ENCODE measurements at places on chromosomes 11 and 22. TPM values are rescaled to one million over a fixed set of nuclear protein-coding genes. Genes with fewer than 3 reads are reported as not detected.

- no peaks in the 10 kb centered on the region for H3K27me3 ChIP-seq
- no peak for DNase-seq
- H3K36me3 ChIP-seq, result no peaks in the 10 kb centered on the region
- H3K27ac ChIP-seq, result no peak overlapping the region
- H3K4me3 ChIP-seq, result no peak overlapping the region
- no peaks in the 10 kb centered on the region for H3K4me1 ChIP-seq
Measured at GRCh38 chr11:21704539-21704938, 488.3 kb upstream of the ANO5 start.

GRCh38 chr22:39940757-39941305 lies 19.4 kb upstream of the TMA7B start:
- no peaks in the 10 kb centered on the region for H3K36me3 ChIP-seq
- H3K4me3 ChIP-seq, result no peak overlapping the region
- no peak overlapping the region for H3K27ac ChIP-seq
- DNase-seq, result no peak
- peaks cover 73% of the 10 kb centered on the region for H3K4me1 ChIP-seq

DNA sequence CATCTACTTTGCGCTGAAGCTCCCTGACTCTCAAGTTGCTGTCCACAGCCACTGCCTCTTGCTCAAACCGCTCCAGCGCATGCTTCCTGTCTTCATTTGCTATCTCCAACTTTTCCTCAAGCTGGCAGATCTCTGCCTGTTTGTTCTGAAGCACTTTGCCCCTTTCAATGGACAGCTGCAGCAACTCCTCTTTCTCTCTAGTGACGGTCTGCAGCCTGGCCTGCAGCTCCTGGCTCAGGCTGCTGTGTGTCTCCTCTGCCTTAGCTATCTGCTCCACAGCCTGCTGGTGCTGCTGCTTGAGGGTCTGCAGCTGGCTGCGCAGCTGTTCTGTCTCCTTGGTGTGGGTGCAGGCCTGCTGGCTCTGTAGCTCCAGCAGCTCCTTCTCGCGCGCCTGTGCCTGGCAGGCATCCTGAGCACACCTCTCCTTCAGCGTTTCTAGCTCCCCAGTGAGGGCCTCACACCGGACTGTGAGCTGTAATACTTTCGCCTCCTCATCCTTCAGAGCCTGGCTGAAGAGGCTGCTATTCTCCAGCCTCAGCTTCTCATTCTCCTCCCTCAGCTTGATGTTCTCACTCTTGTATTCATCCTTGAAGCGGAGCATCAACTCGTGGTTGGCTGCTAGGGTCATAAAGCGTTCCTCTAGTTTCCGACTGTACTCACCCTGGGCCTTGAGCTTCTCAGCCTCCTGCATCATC lies 723 bp downstream of the CCDC89 start:
- H3K27ac ChIP-seq, result no peak overlapping the region
- no peaks in the 10 kb centered on the region for H3K36me3 ChIP-seq
- DNase-seq, result no peak
- no peak overlapping the region for H3K4me3 ChIP-seq
- peaks cover 11% of the 10 kb centered on the region for H3K4me1 ChIP-seq

- H3K27ac ChIP-seq, result no peak overlapping the region
- peaks cover 14% of the 10 kb centered on the region for H3K4me1 ChIP-seq
- no peak overlapping the region for H3K4me3 ChIP-seq
- H3K36me3 ChIP-seq, result peaks cover 64% of the 10 kb centered on the region
- H3K27me3 ChIP-seq, result no peaks in the 10 kb centered on the region
Measured at GRCh38 chr22:21686193-21686608, 20.4 kb downstream of the PPIL2 start.

DNA sequence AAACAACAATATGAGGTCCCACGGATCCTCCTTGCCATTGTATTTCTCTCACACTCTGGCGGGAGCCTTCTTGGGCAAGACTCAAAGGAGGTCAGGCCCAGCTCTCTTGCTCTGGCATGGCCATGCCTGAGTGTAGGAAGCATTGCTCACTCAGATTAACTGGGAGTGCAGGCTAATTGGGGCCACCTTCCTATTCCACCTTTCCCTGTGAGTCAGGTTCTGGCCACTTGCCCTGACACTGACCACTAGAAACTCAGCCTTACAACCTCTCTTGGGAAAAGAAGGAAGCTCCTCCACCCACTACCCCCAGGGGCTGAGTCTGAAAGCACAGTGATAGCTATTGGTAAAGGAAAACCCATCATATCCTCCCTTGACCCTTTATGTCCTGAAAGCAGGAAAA lies 121.8 kb upstream of the NTM start:
- peaks cover 9% of the 10 kb centered on the region for H3K27me3 ChIP-seq
- H3K4me1 ChIP-seq, result no peaks in the 10 kb centered on the region
- no peak for DNase-seq
- H3K4me3 ChIP-seq, result no peak overlapping the region
- no peaks in the 10 kb centered on the region for H3K36me3 ChIP-seq

GRCh38 chr11:70813651-70814050 lies 415.3 kb downstream of the CTTN start:
- no peaks in the 10 kb centered on the region for H3K27me3 ChIP-seq
- DNase-seq, result no peak
- no peak overlapping the region for H3K27ac ChIP-seq
- H3K36me3 ChIP-seq, result no peaks in the 10 kb centered on the region
- no peaks in the 10 kb centered on the region for H3K4me1 ChIP-seq
- no peak overlapping the region for H3K4me3 ChIP-seq

DNA sequence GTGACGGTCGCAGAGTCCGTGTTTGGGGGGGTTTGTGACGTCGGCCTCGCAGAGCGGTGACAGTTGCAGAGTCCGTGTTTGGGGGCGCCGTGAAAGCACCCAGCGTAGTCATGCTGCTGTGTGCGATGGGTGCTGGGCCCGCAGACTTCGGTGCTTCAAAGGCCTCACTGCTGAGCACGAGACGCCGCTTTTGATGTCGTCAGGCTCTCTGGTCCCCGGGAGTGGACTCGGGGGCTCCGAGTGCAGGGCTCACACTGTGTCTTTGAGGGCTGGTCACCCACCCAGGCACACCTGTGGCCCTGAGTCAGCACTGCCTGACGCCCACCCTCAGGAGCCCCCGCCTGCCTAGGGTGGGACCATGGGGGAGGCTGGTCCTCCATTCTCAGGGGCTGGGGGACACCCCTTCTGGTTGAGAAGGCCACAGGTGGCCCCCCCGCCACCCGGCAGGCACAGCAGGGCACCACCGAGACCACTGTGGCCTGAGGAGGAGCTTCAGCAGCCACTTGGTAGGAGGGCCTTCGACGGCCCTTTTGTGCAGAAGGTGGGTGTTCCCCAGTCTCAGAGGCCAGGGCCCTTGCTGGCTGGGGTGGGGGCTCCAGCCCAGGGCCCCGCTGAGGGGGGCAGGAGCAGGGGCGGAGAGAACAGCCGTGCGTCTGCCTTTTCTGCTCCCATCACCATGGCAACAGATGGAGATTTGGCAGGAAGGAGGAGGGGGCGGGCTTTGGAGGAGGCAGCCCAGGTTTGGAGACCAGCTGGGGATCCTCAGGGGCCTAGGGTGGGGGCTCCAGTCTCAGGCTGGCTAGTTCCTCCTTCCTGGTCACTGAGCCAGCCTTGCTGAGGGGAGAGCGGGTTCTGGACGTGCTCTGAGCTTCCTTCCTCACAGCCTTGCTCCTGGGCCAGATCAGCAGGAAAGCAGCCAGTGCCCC lies 20.9 kb downstream of the BRSK2 start:
- H3K27me3 ChIP-seq, result no peaks in the 10 kb centered on the region
- no peaks in the 10 kb centered on the region for H3K4me1 ChIP-seq
- DNase-seq, result no peak
- H3K36me3 ChIP-seq, result no peaks in the 10 kb centered on the region

DNA sequence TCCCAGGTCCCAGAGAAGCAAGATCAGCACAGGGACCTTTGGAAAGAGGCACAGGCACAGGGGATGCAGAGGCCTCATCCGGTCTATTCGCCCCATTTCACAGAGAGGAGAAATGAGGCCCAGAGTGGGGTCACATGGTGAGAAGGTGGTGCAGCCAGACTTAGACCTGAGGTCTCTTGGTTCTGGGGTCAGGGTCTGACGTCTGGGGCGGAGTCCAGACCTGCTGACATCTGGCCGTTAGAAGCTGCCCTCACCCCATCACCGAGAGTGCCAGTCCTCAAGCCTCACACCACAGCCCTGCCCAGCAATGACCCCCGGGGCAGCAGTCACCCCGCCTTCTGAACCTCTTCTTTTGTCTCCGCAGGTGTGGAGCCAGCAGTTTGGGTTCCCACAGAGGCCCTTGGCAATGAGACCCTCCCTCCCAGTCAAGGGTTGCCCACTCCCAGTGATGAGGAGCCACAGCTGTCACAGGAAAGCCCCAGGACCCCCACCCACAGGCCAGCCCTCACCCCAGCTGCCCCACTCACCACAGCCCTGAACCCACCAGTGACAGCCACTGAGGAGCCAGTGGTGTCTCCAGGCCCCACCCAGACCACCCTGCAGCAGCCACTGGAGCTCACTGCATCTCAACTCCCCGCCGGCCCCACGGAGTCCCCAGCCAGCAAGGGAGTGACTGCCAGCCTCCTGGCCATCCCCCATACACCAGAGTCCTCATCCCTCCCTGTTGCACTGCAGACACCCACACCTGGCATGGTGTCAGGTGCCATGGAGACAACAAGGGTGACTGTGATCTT lies 62.4 kb downstream of the OTOG start:
- H3K4me3 ChIP-seq, result no peak overlapping the region
- H3K36me3 ChIP-seq, result no peaks in the 10 kb centered on the region
- peaks cover 2% of the 10 kb centered on the region for H3K27me3 ChIP-seq
- DNase-seq, result no peak
- no peak overlapping the region for H3K27ac ChIP-seq
- no peaks in the 10 kb centered on the region for H3K4me1 ChIP-seq

GRCh38 chr11:99676292-99676691 lies 655.5 kb downstream of the CNTN5 start:
- no peak overlapping the region for H3K27ac ChIP-seq
- DNase-seq, result no peak
- no peaks in the 10 kb centered on the region for H3K36me3 ChIP-seq
- no peaks in the 10 kb centered on the region for H3K4me1 ChIP-seq
- no peaks in the 10 kb centered on the region for H3K27me3 ChIP-seq

- H3K36me3 ChIP-seq, result no peaks in the 10 kb centered on the region
- H3K4me1 ChIP-seq, result no peaks in the 10 kb centered on the region
- H3K27me3 ChIP-seq, result peaks cover 33% of the 10 kb centered on the region
Measured at GRCh38 chr11:117851852-117852251, 24.6 kb downstream of the FXYD6 start.

- H3K36me3 ChIP-seq, result peaks cover 51% of the 10 kb centered on the region
- H3K4me3 ChIP-seq, result no peak overlapping the region
- no peak for DNase-seq
- H3K27me3 ChIP-seq, result no peaks in the 10 kb centered on the region
- H3K27ac ChIP-seq, result no peak overlapping the region
Measured at GRCh38 chr22:47150426-47150825, 388.0 kb downstream of the TBC1D22A start.

DNA sequence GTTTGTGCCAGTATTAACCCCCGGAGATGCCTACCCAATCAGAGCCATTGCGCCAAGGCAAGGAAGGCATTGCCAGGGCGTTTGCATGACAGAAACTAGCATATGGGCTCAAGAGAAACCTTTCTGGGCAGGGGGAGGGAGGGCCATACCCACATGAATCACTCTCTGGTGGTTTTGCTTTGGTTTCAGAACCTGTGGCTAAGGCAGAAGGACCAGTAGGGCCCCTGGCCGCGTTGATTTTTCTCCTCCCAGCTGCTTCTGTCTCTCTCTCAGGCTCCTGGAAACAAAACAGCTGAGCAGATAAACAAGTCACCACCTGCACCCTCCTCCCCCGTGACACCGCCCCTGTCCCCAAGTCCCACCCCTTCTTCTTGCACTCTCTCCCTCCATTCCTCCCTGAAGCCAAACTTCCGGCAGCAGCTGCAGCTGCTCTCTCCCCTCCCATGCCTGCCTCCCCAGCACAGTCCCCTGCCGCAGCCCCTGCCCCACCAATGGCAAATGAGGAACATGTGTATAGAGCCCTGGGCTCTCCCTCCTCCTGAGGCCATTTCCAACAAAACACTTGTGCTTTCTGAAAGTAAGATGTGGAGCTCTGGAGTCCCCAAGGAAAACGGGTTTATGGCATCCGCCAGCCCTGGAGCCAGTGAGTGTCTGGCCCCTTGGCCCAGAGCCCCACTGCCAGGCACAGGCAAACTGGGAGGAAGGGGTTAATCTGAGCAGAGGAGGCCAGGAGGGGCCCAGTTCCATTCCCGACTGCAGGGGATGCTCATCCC lies 39.0 kb upstream of the ADA2 start:
- peak overlapping the region; percentile 97 for H3K27ac ChIP-seq
- DNase-seq, result peak; percentile 60
- no peaks in the 10 kb centered on the region for H3K27me3 ChIP-seq
- H3K36me3 ChIP-seq, result no peaks in the 10 kb centered on the region
- H3K4me3 ChIP-seq, result peak overlapping the region; percentile 65
- peaks cover 30% of the 10 kb centered on the region for H3K4me1 ChIP-seq

DNA sequence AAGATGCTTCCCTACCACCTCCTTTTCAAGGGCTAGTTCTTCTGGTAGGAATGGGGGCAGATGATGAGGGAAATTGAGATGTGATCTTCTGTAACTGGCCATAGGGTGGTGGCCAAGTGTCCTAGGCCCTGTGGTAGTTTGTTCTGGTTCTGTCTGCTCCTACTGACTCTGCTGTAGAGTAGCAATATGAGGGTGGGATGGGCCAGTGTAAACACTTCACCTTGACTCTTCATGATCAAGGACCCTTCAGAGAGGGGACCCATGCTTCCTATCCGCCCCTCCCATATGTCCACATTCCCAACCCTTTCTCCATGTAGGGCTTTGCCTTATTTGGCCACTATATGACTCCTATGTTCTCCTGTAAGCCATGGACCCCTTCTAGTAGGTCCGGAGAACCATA lies 230.3 kb upstream of the SESN3 start:
- H3K4me1 ChIP-seq, result peaks cover 20% of the 10 kb centered on the region
- no peak overlapping the region for H3K4me3 ChIP-seq
- no peaks in the 10 kb centered on the region for H3K27me3 ChIP-seq

The CENPM gene
- total RNA-seq, result 13.3 TPM

The KRTAP5-1 gene
- total RNA-seq, result not detected

The LGR4 gene
- total RNA-seq, result 3.0 TPM

The FGF4 gene
- not detected for total RNA-seq

The EMID1 gene
- total RNA-seq, result not detected

The RAB39A gene
- 3.6 TPM for total RNA-seq

The TYR gene
- total RNA-seq, result not detected

The LMO2 gene
- total RNA-seq, result 34.4 TPM

The BIK gene
- 2.6 TPM for total RNA-seq

The KRTAP5-11 gene
- total RNA-seq, result not detected

The OR52I2 gene
- not detected for total RNA-seq

The AMOTL1 gene
- total RNA-seq, result 1.0 TPM

The YPEL4 gene
- not detected for total RNA-seq
